ENCODE measurements at places on chromosomes 11 and 22. TPM values are rescaled to one million over a fixed set of nuclear protein-coding genes. Genes with fewer than 3 reads are reported as not detected.

MYO7A gene
- total RNA-seq, result 0.18 TPM

CD3D gene
- total RNA-seq, result not detected

MUC2 gene
- total RNA-seq, result not detected

IFITM10 gene
- total RNA-seq, result not detected

THY1 gene
- 16.1 TPM for total RNA-seq

ADORA2A gene
- 60.6 TPM for total RNA-seq

TP53I11 gene
- total RNA-seq, result 296 TPM

C22orf42 gene
- total RNA-seq, result not detected

CNIH2 gene
- not detected for total RNA-seq

RRP7A gene
- total RNA-seq, result 28.5 TPM

KLHDC7B gene
- not detected for total RNA-seq

SLC25A18 gene
- not detected for total RNA-seq

FAM181B gene
- 0.05 TPM for total RNA-seq

OR51B5 gene
- not detected for total RNA-seq

PTPN5 gene
- 0.34 TPM for total RNA-seq

ACRV1 gene
- not detected for total RNA-seq

AAMDC gene
- 36.1 TPM for total RNA-seq

CALCA gene
- not detected for total RNA-seq

OR5B12 gene
- not detected for total RNA-seq

DEUP1 gene
- not detected for total RNA-seq

GGTLC3 gene
- total RNA-seq, result not detected

VWA5A gene
- 9.1 TPM for total RNA-seq

Measured in glomerular endothelial cell (primary cell).